GM23338 (cell line): ENCODE measurements at places on chromosomes 7 and 10.

GRCh38 chr7:2484868-2485267 lies 8.7 kb upstream of the GRIFIN start:
- H3K4me3 ChIP-seq: no peak overlapping the region
- no peaks in the 10 kb centered on the region for H3K27me3 ChIP-seq
- no peak for DNase-seq
- H3K27ac ChIP-seq: no peak overlapping the region

DNA sequence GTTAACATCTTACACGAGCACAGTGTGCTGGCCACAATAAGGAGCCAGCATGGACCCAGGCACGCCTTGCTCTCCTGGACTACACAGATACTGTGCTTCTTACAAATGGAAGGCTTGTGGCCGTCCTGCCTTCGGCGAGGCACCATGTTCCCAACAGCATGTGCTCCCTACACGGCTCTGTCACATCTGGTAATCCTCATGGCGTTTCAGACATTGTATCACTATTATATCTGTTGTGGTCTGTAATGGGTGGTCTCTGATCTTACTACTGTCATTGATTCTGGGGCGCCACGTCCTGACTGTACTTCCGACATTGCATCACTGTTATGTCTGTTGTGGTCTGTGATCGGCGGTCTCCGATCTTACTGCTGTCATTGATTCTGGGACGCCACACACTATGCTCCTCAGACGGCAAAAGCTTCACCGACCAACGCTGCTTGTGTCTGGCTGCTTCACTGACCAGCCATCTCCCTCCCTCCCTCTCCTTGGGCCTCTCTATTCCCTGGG lies 195.4 kb downstream of the MAD1L1 start:
- DNase-seq: no peak
- H3K27ac ChIP-seq: no peak overlapping the region
- H3K4me1 ChIP-seq: no peaks in the 10 kb centered on the region
- no peaks in the 10 kb centered on the region for H3K27me3 ChIP-seq

- no peaks in the 10 kb centered on the region for H3K4me1 ChIP-seq
- no peak overlapping the region for H3K27ac ChIP-seq
- no peaks in the 10 kb centered on the region for H3K27me3 ChIP-seq
- H3K36me3 ChIP-seq: no peaks in the 10 kb centered on the region
- H3K4me3 ChIP-seq: no peak overlapping the region
Observed at GRCh38 chr7:55436457-55436856, 71.3 kb downstream of the LANCL2 start.

GRCh38 chr10:58993480-58994221 lies 182.8 kb upstream of the PHYHIPL start:
- H3K4me1 ChIP-seq: no peaks in the 10 kb centered on the region
- DNase-seq: no peak
- H3K4me3 ChIP-seq: no peak overlapping the region
- H3K36me3 ChIP-seq: no peaks in the 10 kb centered on the region

DNA sequence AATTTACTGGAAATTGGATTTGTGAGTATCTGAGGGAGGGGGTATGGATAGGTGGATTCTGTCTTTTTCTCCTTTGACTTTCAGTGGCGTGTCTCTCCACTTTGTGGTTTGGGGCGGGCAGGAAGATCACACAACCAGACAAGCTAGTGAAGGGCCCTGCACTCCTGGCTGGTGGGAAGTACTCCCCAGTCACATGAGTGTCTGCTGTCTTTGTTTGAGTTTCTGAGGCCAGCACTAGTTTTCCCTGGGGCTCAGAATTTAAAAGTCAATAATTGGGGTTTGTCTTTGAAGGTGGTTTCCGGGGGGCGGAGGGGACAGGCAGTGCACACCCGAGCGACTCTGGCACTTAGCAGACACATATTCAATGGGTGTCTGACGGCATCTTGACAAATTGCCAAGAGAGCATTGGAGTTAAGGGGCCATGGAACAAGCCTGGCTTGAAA lies 120.1 kb downstream of the WDFY4 start:
- no peak overlapping the region for H3K4me3 ChIP-seq
- DNase-seq: no peak
- H3K4me1 ChIP-seq: no peaks in the 10 kb centered on the region; the same call in 1 of the 2 replicates
- no peak overlapping the region for H3K27ac ChIP-seq
- H3K27me3 ChIP-seq: no peaks in the 10 kb centered on the region
- no peaks in the 10 kb centered on the region for H3K36me3 ChIP-seq

DNA sequence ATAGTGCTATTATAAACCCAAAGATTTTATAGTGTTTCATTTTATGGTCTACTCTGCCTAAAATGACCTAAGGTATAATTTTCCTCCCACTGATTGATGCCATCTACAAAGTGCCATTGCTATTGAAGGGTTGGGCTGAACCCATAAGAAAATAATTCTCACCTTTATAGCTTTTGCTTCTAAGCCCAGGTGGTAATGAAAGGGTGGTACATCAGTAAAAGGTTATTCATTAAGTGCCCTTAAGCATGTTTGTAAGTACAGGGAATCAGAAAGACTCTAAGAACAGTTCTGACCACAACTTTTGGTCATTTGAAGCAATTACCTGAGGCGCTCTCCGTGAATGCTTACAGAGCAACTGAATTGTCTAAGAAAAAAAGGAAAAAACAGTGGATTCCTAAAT lies 1247.3 kb downstream of the NXPH1 start:
- no peak for DNase-seq
- no peak overlapping the region for H3K4me3 ChIP-seq
- H3K27me3 ChIP-seq: no peaks in the 10 kb centered on the region
- H3K27ac ChIP-seq: no peak overlapping the region

GRCh38 chr7:19752020-19752419 lies 21.4 kb downstream of the TMEM196 start:
- no peak overlapping the region for H3K27ac ChIP-seq
- H3K4me3 ChIP-seq: no peak overlapping the region
- DNase-seq: no peak
- no peaks in the 10 kb centered on the region for H3K36me3 ChIP-seq
- H3K4me1 ChIP-seq: no peaks in the 10 kb centered on the region
- H3K27me3 ChIP-seq: no peaks in the 10 kb centered on the region

DNA sequence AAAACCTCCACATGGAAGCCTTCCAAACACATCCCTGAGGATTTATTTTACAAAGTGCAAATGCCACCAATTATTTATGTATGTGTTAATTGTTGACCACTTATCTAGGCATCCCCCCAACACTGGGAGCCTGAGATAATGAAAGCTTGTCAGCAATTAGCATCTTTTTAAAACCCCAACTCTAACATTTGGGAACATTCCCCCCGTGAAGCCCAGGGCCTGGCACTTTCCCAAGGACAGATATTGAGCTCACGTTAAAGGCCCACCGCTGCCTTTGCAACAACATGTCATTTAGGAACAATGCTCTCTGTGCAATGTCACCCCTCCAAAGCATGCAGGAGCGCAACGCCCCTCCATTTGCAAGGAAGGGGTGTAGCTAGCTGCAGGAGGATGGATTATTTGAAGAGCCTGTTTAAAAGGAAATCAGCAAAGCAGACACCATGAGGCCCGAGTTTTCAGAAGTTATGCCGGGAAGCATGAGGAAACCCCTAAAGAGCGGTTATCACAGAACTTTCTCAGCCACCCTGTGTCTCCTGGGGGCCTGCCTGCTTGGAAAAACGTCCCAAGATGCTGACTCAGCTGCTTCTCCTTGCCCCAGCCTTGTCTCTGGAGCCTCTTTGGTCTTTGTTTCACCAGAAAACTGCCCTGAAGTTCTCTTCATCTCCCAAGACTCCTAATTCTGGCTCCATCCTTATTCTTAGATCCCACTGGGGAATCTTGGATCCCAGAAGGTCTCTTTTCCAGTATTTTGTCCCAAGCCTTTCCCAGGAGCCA lies 444.1 kb downstream of the GRID1 start:
- no peak for DNase-seq
- H3K4me3 ChIP-seq: no peak overlapping the region
- no peak overlapping the region for H3K27ac ChIP-seq
- H3K27me3 ChIP-seq: no peaks in the 10 kb centered on the region

- peaks cover 5% of the 10 kb centered on the region; the same call in 1 of the 2 replicates for H3K36me3 ChIP-seq
- DNase-seq: no peak
- H3K4me3 ChIP-seq: no peak overlapping the region
- no peaks in the 10 kb centered on the region for H3K27me3 ChIP-seq
- no peak overlapping the region; the same call in 1 of the 2 replicates for H3K27ac ChIP-seq
- H3K4me1 ChIP-seq: peaks cover 8% of the 10 kb centered on the region
Observed at GRCh38 chr10:6567884-6568283, 12.2 kb downstream of the PRKCQ start.

- no peak overlapping the region for H3K4me3 ChIP-seq
- H3K4me1 ChIP-seq: peaks cover 32% of the 10 kb centered on the region
- H3K36me3 ChIP-seq: no peaks in the 10 kb centered on the region; the same call in 1 of the 2 replicates
Observed at GRCh38 chr7:105261689-105262088, 127.0 kb downstream of the SRPK2 start.

GRCh38 chr7:128946936-128947830 lies 9.5 kb downstream of the IRF5 start:
- no peaks in the 10 kb centered on the region for H3K4me1 ChIP-seq
- H3K36me3 ChIP-seq: no peaks in the 10 kb centered on the region
- DNase-seq: peak; percentile 69

GRCh38 chr10:21526860-21527597 lies 1.5 kb upstream of the SKIDA1 start:
- peaks cover 53% of the 10 kb centered on the region for H3K4me1 ChIP-seq
- DNase-seq: peak; percentile 82
- H3K4me3 ChIP-seq: peak overlapping the region; percentile 60
- H3K27ac ChIP-seq: peak overlapping the region; percentile 98
- no peaks in the 10 kb centered on the region for H3K36me3 ChIP-seq

- DNase-seq: no peak
- H3K36me3 ChIP-seq: peaks cover 3% of the 10 kb centered on the region; the same call in 1 of the 2 replicates
- H3K4me3 ChIP-seq: no peak overlapping the region
- H3K27me3 ChIP-seq: no peaks in the 10 kb centered on the region
Observed at GRCh38 chr7:48887500-48887899, 36.8 kb upstream of the CDC14C start.

DNA sequence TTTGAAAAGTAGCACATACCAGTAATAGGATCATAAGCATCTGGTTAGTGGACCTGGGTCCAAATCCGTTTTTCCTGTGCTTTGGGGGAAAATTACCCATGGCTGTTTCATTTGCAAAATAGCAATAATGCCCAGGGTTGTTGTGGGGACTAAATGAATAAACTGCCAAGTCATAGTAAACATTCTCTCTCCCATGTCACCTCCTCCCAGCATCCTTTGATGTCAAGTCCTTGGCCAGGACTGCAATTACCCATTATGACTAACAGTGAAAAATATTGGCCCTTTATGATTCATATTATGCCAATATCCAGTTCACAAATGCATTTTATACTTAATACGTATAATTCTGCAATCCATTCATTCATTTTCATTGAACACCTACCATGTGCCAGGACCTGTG lies 23.0 kb downstream of the TOMM7 start:
- no peak overlapping the region for H3K27ac ChIP-seq
- no peak overlapping the region for H3K4me3 ChIP-seq
- H3K27me3 ChIP-seq: no peaks in the 10 kb centered on the region
- no peak for DNase-seq
- H3K36me3 ChIP-seq: no peaks in the 10 kb centered on the region; the same call in none of the 2 replicates

GRCh38 chr7:80781561-80781979 lies 137.3 kb downstream of the SEMA3C start:
- no peak overlapping the region for H3K4me3 ChIP-seq
- no peaks in the 10 kb centered on the region; the same call in 1 of the 2 replicates for H3K4me1 ChIP-seq
- no peaks in the 10 kb centered on the region for H3K36me3 ChIP-seq
- peak; percentile 13 for DNase-seq

DNA sequence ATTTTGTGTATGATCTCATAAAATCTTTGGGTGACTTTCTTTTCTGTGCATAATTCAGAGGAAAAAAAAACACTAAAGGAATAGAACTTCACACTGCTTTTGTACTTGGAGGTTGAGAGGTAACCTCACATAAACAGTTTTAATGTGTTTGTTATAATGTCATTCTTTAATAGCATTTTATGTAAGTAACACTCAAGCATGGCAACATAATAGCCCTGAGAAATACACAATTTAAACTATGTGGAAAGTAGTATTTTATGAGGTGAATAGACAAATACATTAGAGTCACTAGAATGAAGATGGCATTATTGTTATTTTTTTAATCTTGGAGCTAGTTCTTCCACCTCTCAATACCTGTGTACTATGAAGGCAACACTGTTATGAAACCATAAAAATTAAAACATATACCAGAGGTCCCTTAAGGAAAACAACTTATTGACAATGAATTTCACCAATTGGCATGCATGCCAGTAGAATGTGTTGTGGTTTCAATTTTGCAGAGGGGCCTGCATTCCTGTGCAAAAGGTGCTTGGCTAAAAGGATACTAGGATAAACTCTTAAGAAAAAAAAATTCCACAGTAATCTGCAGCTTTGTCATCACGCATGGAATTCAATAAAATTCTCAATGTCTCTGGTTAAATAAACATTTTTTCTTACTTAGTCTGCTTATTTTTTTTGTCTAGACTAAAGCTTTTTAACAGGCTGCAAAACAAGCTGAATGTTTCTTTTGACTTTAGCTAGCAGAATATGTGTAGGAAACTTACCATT lies 102.5 kb downstream of the CD36 start:
- 0 out of 2 replicates have a peak, but pooled peaks cover 5% of the 10 kb centered on the region for H3K4me1 ChIP-seq
- H3K36me3 ChIP-seq: no peaks in the 10 kb centered on the region
- H3K4me3 ChIP-seq: no peak overlapping the region
- H3K27me3 ChIP-seq: no peaks in the 10 kb centered on the region
- H3K27ac ChIP-seq: no peak overlapping the region

- peaks cover 35% of the 10 kb centered on the region for H3K27me3 ChIP-seq
- H3K4me3 ChIP-seq: no peak overlapping the region
- peaks cover 8% of the 10 kb centered on the region for H3K4me1 ChIP-seq
Observed at GRCh38 chr10:102347236-102347828, 48.2 kb upstream of the NFKB2 start.

GRCh38 chr7:96837593-96837992 lies 127.9 kb upstream of the SEM1 start:
- no peaks in the 10 kb centered on the region for H3K27me3 ChIP-seq
- no peaks in the 10 kb centered on the region for H3K36me3 ChIP-seq
- no peak overlapping the region for H3K27ac ChIP-seq
- no peaks in the 10 kb centered on the region for H3K4me1 ChIP-seq

DNA sequence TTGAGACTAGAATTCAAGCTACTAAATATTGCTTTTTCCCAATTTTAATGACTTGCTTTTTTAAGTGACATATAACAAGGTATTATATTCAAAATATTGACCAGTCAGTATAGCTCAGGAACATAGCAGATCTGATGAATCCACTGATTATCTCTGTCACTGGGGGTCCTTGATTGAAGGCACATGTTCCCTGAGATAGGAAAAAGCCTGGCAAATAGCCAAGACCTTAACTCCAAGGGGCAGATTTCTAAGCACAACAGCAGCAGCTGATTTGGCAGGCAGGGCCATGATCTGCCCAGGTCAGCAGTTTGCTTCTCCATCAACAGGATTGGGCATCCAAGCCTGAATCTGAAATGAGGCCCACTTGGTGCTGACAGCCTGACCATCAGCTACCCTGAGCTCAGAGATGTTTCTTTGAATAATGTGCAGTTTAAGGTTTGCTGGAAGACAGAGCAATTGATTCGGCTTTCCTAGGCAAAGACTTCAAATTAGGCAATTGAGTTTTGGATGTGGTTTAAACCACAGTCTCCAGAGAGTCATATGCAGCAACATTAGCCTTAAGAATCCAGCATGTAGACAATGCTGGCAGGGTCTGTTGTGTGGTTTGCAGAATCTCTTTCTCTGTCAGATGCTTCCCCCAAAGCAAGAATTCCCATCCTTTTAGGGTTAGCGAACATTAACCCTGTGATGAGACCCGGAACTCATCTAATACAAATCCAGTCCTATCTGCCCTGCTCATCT lies 352.6 kb downstream of the ADRA2A start:
- no peak overlapping the region for H3K4me3 ChIP-seq
- peaks cover 7% of the 10 kb centered on the region; the same call in 1 of the 2 replicates for H3K4me1 ChIP-seq
- DNase-seq: no peak
- H3K27ac ChIP-seq: no peak overlapping the region
- H3K27me3 ChIP-seq: no peaks in the 10 kb centered on the region
- no peaks in the 10 kb centered on the region for H3K36me3 ChIP-seq
